GM13977 (cell line): ENCODE measurements at places on chromosomes 7 and 10.
A peak's percentile ranks its signal among the peaks of the same experiment; 100 is the strongest.

DNA sequence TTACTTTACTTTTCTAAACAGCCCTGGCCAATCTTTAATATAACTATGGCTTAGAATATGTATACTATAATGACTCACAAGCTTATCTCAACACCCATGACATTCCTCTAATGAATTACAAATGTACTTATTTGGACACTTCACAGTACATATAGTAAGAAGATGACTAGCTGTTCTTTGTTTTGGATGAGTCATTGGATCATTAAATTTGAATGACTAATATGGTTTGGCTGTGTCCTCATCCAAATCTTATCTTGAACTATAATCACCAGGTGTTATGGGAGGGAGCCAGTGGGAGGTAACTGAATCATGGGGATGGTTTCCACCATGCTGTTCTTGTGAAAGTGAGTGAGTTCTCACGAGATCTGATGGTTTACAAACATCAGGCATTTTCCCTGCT lies 807.5 kb upstream of the SORCS1 start:
- no peak for DNase-seq

- peak; percentile 50 for DNase-seq
Measured at GRCh38 chr10:94630017-94630688, 53.4 kb upstream of the CYP2C18 start.

- no peak for DNase-seq
Measured at GRCh38 chr7:93161181-93161762, 13.1 kb upstream of the SAMD9L start.

DNA sequence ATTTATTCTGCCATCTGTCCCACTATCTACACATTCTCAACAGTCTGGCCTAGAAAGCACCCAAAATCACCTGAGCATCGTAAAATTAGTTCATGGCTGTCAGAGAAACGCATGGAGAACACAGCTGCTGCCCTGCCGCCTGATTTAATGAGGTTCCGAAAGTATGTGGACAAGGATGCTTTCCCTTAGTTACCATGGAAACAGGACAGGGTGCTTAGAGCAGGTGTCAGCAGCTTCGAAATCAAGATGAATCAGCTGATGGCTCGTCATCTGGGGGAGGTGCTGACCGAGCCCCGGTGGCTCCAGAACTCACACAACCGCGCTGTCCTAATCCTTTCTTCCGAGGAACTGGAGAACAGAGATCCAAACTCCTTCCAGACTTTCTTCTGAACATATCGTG lies 151.5 kb downstream of the TEX36 start:
- no peak for DNase-seq

GRCh38 chr7:81960026-81960425 lies 190.2 kb upstream of the HGF start:
- no peak for DNase-seq

DNA sequence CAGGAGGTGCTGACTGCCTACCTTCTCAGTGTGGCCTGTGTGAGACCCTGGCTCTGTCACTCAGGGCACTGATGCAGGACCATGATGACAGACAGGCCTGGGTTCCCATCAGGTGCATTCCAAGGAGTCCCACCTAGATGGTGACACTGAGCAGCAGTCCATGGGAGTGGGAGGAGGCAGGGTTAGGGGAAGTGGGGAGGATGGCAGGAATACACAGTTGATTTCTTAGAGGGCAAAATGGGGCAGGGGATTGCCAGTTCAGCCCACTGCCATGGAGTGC lies 155.0 kb downstream of the SH3PXD2A start:
- DNase-seq, result no peak

DNA sequence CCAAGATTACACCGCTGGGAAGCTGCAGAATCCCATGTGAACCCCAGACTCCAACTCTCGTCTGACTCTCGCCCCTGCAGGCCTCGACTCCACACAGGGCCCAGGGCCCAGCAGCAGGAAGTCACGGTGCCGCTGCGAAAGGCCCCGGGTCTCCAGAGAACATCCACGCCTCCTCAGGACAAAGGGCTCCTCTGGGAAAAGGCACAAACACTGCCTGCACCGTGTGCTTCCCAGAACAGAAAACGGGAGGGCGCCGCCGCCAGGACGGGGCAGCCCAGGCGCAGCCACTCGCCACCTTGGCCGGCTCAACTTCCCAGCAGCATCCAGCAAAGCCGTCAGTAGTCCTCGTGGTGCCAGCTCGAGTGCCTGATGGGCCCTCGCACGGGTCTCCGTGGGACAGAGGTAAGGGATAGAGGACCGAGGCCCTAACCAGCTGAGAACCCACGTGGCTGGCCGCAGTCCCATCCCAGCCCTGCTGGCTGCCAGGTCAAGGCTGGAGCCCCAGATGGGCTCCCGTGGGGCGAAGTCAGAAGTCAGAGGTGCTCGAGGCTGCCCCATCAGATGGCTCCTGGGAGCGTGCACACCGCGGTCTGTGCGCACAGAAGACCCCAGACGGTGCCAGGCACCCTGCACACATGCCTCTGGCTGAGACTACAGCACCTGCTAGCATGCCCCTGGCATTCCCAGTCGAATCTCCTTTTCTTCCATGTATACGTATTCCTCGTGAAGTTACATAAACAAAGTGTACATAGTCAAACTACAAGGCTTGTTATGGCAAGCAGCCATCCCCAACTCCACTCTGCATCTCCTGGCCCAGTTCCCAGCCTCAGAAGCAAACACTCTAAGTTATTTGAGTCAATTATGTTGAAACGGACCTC lies 60.2 kb downstream of the MAD1L1 start:
- no peak for DNase-seq

DNA sequence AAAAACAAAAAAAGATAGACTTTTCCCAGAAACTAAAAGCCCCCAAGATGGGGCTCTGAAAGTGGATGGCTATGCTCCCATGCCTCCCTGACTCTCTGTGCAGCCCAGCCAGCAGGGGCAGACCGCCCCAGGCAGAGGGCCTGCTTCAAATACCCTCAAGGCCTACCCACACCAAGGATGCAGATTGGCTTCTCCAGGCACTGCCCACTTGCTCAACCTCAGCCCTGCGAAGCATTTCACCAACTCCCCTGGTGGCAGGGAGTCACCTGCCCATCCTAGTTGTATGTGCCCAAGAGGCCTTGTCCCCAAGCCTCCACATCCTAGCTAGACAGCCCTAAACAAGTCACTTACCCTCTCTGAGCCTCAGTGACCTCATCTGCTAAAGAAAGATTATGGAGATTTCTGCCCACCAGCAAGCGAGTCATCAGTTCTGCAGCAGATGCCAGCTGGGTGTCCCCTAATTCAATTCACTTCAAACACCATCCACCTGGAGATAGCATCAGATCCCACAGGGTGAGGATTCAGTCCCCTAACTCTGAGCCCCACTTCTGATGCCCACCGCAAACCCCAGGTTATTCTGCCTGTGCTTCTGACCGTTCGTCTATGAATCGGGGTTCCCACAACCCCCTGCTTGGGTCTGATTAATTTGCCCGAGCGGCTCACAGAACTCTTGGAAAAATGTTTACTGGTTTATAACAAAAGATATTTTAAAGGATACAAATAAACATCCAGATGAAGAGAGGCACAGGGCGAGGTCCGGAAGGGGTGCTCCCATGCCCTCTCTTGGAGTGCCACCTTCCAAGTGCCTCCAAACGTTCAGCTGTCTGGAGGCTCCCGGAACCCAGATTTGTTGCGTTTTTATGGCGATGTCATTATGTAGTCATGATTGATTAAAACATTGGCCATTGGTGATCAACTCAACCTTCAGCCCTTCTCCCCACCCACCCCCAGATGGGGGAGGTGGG lies 18.6 kb upstream of the ZMIZ1 start:
- DNase-seq, result no peak

GRCh38 chr10:31584876-31585275 lies 265.9 kb downstream of the ZEB1 start:
- no peak for DNase-seq

GRCh38 chr7:28203508-28204240 lies 23.1 kb upstream of the JAZF1 start:
- DNase-seq, result no peak

DNA sequence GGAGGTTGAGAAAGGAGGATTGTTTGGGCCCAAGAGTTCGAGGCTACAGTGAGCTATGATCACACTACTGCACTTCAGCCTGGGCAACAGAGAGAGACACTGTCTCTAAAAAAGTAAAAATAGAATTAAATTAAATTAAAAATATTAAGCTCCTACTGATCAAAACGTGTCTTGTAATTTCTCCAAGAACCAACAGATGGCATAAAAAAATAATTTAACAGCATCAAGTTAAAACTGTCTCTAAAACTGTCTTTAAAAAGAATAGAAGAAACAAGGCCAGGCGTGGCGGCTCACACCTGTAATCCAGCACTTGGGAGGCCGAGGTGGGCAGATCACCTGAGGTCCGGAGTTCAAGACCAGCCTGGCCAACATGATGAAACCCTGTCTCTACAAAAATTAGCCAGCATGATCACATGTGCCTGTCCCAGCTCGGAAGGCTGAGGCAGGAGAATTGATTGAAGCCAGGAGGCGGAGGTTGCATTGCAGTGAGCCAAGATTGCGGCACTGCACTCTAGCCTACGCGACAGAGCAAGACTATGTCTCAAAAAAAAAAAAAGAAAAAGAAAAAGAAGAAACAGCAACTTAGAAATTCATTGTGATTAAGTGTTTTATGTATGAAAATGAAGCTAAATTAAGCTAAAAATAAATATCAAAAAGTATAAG lies 24.5 kb downstream of the MTPAP start:
- DNase-seq, result no peak

- DNase-seq, result no peak
Measured at GRCh38 chr10:94493463-94493862, 52.1 kb upstream of the HELLS start.

DNA sequence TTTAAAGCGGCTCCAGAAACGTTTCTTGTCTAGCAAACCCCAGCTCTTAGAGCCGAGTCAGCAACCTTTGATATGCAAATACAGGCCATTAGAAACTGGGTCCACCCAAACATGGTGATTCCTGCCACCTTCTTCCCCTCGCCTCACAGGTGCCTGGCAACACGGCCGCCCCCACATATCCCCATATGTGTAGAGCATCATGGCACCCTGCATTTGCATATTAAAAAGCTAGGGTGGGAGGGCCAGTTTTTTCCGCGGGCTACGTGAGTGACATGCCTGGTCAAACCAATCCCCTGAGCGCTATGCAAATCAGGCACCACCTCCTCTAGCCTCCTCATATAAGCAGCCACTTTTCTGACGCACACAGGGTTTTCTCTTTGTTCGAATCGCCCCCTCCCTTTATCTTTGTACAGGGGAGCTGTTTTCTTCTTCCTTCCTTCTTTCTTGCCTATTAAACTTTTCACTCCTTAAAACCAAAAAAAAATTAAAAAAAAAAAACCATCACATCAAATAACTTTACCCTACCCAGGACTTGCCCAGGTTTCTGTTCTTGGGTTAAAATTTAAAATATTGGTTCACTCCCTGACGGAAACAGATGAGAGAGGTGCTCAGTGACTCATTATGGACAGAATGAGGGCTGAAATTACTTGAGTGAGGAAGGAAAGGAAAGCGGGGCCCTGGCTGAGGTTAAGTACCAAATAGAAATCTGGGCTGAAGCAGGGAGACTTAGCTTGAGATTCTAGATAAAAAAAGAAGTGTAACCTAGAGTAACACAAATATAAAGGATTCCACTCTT lies 59.8 kb downstream of the COA1 start:
- no peak for DNase-seq

GRCh38 chr7:41054960-41055661 lies 647.8 kb downstream of the INHBA start:
- no peak for DNase-seq

DNA sequence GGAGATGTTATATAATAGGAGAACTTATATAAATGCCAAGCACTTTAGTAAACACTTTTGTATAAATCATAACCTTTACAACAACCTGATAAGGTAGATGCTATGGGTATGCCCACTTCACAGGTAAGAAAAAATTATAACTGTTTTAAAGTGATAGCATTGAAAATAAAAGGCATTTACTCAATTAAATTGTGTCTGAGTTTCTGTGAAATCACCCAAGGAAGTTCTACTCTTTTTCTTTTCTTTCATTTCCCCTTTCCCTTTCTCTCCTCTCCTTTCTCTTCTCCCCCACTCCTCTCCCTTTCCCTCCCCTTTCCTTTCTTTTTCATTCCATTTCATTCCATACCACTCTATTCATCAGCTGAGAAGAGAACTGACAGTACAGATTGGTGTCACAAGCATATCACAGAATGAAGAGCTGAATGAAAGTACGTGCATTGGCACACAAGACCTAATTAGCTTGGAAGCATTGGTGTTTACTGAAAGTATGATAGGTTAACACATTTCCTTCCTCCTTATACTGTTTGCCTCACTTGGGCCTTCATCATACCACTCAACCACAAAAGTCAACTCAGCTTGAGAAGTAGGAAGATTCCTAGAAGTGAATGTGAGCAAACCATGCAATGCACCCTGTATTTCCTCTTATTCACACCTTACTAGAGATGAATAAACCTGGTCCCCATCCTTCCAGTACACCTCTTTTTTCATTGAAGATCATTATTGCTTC lies 117.9 kb upstream of the AGR3 start:
- no peak for DNase-seq

DNA sequence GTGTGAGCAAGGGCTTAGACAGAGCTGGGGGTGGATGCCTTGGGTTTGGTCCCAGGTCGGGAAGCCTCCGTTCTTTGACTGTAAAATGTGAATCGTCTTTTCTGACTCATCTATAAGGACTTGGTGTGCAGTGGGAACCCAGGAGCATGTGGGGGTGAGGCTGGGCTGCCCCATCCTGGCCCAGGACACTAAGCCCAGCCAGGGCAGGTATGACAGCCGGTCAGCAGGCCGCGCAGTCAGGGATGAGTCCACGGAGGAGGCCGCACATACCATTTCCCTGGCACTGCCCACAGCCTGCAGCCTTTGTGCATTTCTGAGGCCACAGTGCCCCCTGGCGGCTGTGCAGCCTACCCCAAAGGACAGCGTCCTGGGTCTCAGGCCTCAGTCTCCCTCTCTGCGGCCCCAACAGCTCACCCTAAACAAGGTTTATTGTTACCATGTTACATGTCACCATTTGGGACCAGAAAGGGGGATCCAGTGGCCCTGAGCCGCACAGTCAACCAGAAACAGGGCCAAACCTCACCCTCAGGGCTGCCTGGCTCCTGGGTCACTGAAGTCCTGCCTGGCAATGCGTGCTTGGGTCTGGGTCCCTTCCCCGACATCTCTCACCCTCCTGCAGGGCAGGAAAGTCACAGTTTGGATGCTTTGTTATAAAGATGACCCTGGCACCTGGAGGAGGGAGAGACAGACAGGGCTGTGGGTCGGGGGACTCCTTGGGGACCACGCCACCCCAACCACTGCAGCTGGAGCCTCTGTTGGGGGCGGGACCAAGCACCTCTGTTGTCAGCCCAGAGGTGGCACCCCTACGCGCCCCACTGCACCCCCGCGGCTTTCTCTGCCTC lies 14.4 kb upstream of the SH2B2 start:
- DNase-seq, result peak; percentile 86

DNA sequence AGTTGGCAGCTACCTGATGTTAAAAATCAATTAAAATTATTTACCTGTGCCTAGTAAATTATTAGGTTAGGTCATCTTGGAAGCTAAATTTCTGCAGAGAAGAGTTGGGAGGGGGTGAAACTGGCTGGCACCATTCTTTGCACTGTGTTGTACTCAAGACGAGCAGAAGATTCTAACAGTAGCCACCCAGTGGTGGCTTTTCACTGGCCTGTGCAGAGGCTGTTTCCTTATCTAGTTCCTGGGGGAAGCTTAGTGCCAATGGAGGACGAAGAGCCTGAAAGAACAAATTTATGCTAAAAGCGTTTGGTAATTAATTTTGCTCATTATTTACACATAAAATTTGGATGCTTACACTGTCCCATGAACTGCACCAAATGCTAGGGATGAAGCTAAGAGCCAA lies 595.3 kb downstream of the XPNPEP1 start:
- no peak for DNase-seq
